ENCODE measurements at places on chromosomes 2 and 18.

DNA sequence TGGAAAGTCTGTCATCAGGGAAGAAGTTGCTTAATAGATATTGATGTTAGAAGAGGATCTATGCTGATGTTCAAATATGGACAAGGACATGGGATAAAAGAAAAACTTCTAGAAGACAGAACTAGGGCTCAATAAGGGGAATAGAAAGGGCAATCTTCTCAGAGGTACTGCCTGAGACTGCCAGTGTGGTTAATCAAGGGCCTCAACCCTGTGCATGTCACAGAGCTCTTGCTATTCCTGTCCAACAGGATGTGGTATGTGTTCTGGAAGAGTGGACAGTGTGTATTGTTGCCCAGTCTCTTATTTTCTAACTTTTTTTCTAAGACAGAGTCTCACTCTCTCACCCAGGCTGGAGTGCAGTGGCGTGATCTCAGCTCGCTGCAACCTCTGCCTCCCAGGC is 27.8 kb upstream of the RNF125 start:
- no peak for DNase-seq

- no peak for DNase-seq
Observed at GRCh38 chr2:48508461-48509124, 21.4 kb upstream of the STON1 start.

DNA sequence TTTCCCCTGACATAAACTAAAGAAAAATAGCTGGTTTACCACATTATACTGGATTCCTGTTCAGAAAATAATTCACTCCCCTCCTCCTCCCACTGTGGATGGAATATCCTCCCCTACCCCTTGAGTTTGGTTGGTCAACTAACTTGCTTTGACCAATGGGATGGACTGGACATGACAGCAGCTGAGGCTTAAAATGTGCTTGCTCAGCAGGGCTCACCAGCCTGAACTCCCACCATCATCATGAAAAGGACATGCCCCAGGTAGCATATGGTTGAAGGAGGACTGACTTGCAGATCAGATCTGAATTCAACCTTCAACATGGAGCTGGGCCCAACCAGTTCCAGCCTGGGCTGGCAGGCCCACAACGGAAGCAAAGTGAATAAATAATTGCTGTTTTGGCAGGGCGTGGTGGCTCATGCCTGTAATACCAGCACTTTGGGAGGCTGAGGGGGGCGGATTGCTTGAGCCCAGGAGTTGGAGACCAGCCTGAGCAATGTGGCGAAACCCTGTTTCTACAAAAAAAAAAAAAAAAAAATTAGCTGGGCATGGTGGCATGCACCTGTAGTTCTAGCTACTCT is 284.4 kb downstream of the AFF3 start:
- DNase-seq: no peak

DNA sequence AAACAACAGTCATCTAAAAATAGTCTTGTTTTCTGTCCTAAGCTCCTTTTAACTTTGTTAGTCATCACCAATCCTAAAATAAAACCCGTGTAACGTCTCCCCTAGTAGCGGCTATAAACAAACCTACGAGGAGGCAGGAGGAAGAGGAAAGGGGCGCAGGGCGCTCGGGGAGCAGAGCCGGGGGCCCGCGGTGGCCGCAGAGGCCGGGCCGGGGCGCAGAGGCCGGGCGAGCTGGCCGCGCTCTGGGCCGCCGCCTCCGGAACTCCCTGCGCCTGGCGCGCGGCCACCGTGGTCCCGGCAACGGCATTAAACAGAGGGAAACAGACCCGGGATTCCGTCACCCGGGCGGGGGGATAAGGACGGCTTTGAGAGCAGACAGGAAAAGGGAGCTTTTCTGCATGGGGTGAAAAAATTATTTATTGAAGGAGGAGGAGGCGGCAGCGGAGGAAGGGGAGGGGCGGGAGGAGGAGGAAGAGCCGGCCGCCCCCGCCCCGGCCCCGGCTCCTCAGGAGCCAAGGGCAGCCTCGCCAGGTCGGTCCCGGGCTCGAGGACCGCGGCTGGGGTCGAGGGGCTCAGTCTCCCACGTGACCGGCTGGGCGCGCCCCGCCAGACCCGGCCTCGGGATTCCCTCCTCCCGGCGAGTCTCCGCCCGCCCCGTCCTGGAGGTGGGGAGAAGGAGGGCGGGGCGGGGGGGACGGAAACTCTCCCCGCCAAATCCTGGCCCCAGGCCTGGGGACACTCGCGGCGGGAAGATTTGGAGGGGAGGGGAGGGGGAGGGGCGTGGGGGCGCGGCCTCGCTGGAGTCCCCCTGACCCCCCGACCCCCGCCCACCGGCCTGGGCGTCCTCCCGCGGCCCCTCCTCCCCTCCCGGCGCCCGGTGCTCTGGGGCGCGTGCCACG is 1.8 kb upstream of the NFATC1 start:
- no peak for DNase-seq

- DNase-seq: no peak
Observed at GRCh38 chr2:29462293-29462692, 347.1 kb downstream of the CLIP4 start.

DNA sequence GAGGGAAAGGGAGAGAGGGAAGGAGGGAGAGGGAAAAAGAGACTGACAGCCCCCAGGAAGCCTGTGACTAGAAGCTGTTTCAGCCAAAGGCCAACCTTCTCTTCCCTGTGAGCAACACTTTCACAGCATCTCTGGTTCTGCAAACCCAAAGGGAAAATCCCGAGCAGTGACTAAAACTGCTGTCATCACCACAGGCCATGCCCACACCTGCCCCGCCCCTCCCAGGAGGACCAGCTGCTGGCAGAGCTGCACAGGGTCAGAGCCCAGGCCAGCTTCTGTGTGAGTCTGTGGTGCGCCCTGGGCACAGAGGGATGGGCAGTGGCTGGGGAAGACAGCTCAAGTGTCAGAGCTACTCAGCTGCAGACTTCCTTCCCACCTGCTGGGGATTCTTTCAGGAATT is 64.9 kb upstream of the OTOS start:
- DNase-seq: peak; percentile 50

DNA sequence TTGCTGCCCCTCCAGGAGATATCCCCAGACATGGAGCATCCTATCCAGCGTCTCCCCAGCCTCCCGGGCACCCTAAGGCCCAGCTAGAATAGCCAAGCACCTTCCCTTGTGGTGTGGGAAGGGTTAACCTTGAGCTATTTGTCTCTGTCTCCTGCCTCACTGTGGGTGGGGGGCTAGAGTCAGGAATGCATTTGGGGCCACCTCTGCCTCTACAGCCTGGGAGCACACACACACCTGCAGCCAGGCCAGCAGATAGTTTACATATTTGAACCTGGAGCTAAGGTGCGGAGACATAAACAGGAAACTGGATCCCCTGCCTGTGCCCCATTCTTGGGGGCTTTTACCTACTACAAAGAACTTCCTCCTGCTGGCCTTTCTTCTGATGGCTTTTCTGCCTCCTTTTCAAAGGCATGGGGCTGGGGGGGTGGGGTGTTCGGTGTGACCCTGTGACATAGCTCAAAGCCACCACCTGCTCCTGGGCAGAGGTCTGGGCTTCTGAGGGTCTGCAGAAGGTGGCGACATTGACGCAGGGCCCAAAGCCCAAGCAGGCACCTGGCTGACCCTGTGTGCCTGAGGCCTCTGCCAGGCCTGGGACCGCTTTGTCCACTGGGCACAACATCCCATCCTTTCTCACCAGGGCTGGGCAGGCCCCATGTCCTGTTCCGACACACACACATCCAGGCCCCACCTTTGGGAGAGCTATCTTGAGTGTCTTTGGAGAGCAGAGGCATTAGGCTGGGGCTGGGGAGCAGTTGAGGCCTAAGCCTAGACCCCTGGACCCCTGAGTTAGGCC is 34.2 kb downstream of the EMX1 start:
- DNase-seq: no peak

- no peak for DNase-seq
Observed at GRCh38 chr2:12001621-12002020, 255.2 kb downstream of the LPIN1 start.

- DNase-seq: no peak
Observed at GRCh38 chr2:22273853-22274252, 1111.1 kb upstream of the KLHL29 start.

- no peak for DNase-seq
Observed at GRCh38 chr18:63002305-63002704, 287.0 kb downstream of the PHLPP1 start.

- DNase-seq: no peak
Observed at GRCh38 chr18:14905350-14905749, 157.4 kb downstream of the ANKRD30B start.
